ENCODE measurements at places on chromosomes 3 and 15. TPM values are rescaled to one million over a fixed set of nuclear protein-coding genes. Genes with fewer than 3 reads are reported as not detected.

The ACKR2 gene
- 0.11 TPM for total RNA-seq

The CMTM8 gene
- total RNA-seq: not detected

The IQCF5 gene
- total RNA-seq: not detected

GRCh38 chr3:38235466-38235865, 30.1 kb upstream of the SLC22A13 start:
- DNase-seq: peak; percentile 35

- DNase-seq: peak; percentile 66
Observed at GRCh38 chr3:40780291-40780924, 255.6 kb downstream of the ZNF621 start.

GRCh38 chr3:184372296-184372821, 5.6 kb downstream of the THPO start:
- DNase-seq: no peak

- no peak for DNase-seq
Observed at GRCh38 chr3:8327739-8328138, 173.9 kb upstream of the LMCD1 start.

GRCh38 chr3:83968356-83968755, 990.4 kb upstream of the CADM2 start:
- no peak for DNase-seq

GRCh38 chr3:55592572-55592971, 105.5 kb upstream of the WNT5A start:
- DNase-seq: peak; percentile 26

GRCh38 chr3:113890256-113890900, 51.8 kb downstream of the GRAMD1C start:
- no peak for DNase-seq

- no peak for DNase-seq
Observed at GRCh38 chr3:43034200-43034599, 55.1 kb downstream of the GASK1A start.

- peak; percentile 89 for DNase-seq
Observed at GRCh38 chr15:98954411-98954810, 53.2 kb downstream of the PGPEP1L start.

DNA sequence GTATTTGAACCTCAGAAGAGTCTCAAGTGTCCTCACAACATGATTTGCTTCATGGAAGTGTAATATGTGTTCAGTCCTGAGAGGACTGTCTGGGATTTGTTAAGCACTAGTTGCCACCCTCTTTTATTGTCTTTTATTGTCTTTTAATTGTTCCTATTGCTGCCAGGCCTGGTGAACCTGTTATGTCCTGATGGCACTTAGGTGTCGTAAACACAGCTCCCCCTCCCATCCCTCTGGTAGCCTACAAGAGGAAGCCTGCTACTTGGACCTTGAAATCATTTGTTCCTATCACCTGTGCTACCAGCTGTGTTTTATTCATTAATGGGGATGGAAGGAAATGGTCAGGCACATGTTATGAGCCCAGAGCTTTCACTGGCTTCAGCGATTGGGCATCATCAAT, 19.3 kb downstream of the CCNB2 start:
- DNase-seq: no peak

DNA sequence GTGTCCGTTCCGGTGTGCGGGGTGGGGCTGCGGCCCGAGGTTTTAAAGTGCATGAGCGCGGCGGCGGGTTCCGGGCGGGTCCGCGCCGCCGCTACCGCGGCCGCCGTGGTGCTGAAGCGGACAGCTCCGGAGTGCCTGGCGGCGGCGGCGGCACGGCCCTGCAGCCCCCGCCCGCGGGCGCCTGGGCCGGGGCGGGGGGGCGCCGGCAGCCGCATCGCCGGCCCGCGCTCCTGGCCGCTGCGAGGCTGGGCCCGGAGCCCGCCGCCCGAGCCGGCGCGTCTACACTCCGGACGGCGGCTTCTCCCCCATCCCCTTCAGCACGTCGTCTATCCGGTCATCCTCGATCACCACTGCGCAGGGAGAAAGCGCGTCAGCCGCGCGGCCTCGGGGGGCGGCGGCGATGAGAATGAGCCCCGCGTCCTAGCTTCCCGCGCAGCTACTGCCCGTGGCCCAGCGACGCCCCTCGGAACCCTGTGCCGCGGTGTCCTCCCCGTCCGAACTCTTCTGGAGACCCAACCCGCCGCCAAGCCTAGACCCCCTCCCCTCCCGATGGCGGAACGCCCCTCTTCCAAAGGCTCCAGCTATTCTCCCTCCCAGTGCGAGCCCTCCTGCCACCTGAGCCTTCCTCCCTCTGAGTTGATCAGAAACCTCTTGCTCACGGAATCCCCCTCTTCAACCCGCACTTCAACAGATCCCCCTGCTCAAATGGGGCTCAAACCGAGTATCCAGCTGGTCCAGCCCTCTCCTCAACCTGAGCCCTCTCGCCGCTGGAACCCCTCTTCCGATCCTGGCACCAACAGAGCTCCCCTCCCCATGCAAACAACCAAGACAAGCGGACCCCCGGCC, 1.3 kb downstream of the CAMK2N2 start:
- peak; percentile 68 for DNase-seq

Measured in GM23248 (cell line).